ENCODE measurements at places on chromosomes 5 and 9. TPM values are rescaled to one million over a fixed set of nuclear protein-coding genes. Genes with fewer than 3 reads are reported as not detected.

Gene INSL6
- total RNA-seq, result not detected

Gene PCDHB12
- total RNA-seq, result 7.2 TPM

Gene TMOD1
- 10.1 TPM for total RNA-seq

Gene IFNA13
- total RNA-seq, result not detected

Gene TMEM171
- 7.1 TPM for total RNA-seq

Gene CCDC152
- total RNA-seq, result 0.17 TPM

Gene ANKRD33B
- 2.1 TPM for total RNA-seq

Gene PCDHA4
- total RNA-seq, result 27.8 TPM

Gene LAMC3
- 0.12 TPM for total RNA-seq

Gene SLC24A2
- total RNA-seq, result 0.02 TPM

Gene FRRS1L
- 4.9 TPM for total RNA-seq

Gene CARTPT
- not detected for total RNA-seq

Gene OGN
- total RNA-seq, result not detected

Gene IL4
- total RNA-seq, result not detected

Gene PFN3
- total RNA-seq, result not detected

Gene PCSK1
- total RNA-seq, result 2.0 TPM

Gene GRXCR2
- not detected for total RNA-seq

Gene YIPF5
- total RNA-seq, result 44.7 TPM

Gene C9
- total RNA-seq, result not detected

Gene SLC31A1
- total RNA-seq, result 28.5 TPM

Gene DMRT2
- 1.0 TPM for total RNA-seq

Gene NACC2
- 12.9 TPM for total RNA-seq

Gene ZNF367
- total RNA-seq, result 5.3 TPM

Gene LIX1
- total RNA-seq, result 0.31 TPM

Gene ADAMTS2
- total RNA-seq, result 2.1 TPM

Gene PCDHGA1
- total RNA-seq, result 1.1 TPM

Gene SOHLH1
- not detected for total RNA-seq

Gene LCN6
- not detected for total RNA-seq

Gene BTNL8
- total RNA-seq, result not detected

Gene HCN1
- total RNA-seq, result 0.14 TPM

Gene PAX5
- not detected for total RNA-seq

Gene MAMDC2
- 0.60 TPM for total RNA-seq

Gene C5
- total RNA-seq, result 47.1 TPM

Gene HEMGN
- not detected for total RNA-seq

Gene EPB41L4B
- 7.8 TPM for total RNA-seq

Gene CKMT2
- 3.7 TPM for total RNA-seq

Gene PRDM9
- not detected for total RNA-seq

Gene LRRC19
- total RNA-seq, result not detected

Gene LRRTM2
- not detected for total RNA-seq

Gene EXOC3
- total RNA-seq, result 66.5 TPM

Gene DBH
- total RNA-seq, result not detected

Gene PCDHGA7
- total RNA-seq, result 0.41 TPM

Gene GHR
- 6.6 TPM for total RNA-seq

Gene NTRK2
- 4.7 TPM for total RNA-seq

Gene LEAP2
- 2.0 TPM for total RNA-seq

Gene KIAA0825
- total RNA-seq, result 5.8 TPM

Gene FASTKD3
- total RNA-seq, result 11.1 TPM

Gene EGR1
- 49.5 TPM for total RNA-seq

Gene TNC
- 5.1 TPM for total RNA-seq

Gene GPR150
- not detected for total RNA-seq

Gene KLHL9
- total RNA-seq, result 35.9 TPM

Gene SV2C
- 0.27 TPM for total RNA-seq

Gene GABRA1
- not detected for total RNA-seq

Gene MED22
- 48.4 TPM for total RNA-seq

Data from progenitor cell of endocrine pancreas (in vitro differentiated cells).